GM06990 (cell line): ENCODE measurements at places on chromosomes 5 and 9.

- DNase-seq = no peak
These were observed 8.9 kb downstream of the PITX1 start for GRCh38 chr5:135024956-135025729.

- DNase-seq = no peak
These were observed 73.0 kb downstream of the SLC1A3 start for GRCh38 chr5:36679221-36679989.

DNA sequence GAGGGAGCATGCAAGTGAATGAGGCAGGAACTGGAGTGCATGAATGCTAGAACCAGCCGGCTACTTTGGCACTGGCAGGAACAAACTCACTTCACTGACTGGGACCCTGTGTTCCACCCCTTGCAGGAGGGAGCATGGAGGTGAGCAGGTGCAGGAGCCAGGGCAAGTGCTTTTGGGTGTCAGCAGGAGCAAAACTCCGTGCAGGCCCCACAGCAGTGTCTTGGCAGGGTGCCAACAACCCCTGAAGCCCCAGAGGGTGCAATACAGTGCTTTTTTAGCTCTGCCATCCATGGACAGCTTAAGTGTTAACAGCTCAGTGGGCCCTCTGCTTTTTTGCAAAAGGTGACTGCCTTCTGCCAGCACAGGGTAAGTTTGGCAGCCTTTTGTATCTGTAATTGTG lies 245.8 kb upstream of the PCSK5 start:
- DNase-seq = no peak

DNA sequence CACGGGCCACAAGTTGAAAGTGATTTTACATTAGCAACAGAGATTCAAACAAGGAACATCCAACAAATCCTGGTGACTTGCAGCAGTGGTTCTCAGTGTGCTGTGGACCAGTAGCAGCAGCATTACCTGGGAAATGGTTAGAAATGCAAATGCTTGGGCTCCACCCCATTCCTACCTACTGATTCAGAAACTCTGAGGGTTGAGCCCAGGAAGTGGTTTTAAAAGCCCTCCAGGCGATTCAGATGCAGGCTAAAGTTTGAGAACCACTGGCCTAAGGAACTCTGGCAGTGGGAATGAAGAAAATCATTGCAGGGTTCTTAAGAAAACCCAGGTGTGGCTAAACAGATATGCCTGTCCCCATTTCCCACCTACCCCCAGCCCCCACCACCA lies 398.8 kb downstream of the ENC1 start:
- DNase-seq = no peak

DNA sequence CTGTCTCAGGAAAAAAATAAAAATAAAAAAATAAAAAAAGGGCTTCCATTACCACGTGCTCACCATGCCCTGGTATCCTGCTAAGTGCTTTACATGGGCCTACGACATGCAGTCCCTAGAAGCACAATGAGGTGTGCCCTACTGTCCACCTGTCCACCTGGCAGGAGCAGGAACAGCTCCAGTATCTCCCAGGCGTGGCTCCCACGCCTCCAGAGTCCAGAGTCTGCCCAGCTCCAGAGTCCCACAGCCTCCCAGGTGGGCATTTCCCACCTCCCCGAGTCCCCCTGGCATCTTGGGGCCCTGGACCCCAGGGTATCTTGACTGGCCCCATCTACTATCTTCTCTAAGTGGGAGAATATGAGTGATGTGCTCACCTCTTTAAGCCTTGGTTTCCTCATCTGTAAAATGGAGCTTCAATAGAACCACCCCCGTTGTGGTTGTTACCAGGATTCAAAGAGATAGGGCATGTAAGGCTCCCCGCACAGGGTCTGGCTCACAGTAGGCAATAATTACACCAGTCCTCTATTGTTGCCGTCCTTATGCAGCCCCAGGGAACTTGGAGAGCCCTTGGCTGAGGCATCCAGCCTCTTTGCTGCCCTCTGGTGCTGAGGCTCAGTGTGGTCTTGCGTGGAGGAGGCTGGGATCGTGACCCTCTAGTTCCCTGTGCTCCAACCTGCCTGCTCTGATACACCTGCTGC lies 8.9 kb downstream of the CXCL14 start:
- DNase-seq = no peak

DNA sequence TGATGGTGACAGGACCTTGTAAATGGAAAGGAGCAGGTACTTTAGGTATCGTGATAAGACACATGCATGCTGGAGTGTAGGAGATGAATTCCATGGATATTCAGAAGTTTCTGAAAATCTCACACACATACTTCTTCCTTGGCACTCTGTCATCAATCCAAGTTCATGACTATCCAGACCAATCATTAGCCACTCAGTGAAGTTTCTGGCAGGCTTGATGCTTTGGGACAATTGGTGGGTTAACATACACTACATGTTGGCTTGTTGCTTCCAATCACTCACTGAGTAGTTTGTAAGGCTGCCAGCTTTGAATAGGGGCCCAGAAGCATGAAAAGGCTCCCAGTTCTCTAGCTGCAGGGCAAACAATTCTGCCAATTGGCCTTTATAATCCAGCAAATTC lies 147.6 kb downstream of the CEMIP2 start:
- no peak for DNase-seq

DNA sequence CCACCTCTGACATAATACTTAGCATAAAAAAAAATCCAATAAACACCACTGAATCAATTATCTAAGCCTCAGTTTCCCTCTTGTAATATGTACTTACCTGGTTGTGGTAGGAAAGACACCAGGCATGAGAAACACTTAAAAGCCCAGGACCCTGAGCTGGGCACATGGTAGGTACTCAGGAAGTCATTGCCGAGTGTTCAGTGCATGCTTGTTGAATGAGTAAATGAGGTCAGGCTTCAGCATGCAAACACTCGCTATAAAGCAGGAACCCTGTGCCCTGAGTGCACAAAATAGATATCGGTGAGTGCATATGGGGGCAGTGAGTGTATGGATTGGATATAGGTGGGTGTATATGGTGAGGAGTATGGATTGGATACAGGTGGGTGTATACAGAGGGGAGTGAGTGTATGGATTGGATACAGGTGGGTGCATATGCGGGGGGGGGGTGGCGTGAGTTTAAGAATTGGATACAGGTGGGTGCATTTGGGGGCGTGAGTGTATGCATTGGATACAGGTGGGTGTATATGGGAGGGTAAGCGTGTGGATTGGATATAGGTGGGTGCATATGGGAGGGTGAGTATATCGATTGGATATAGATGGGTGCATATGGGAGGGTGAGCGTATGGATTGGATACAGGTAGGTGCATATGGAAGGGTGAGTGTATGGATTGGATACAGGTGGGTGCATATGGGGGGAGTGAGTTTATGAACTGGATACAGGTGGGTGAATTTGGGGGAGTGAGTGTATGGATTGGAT lies 194.3 kb upstream of the MSX2 start:
- DNase-seq = no peak

DNA sequence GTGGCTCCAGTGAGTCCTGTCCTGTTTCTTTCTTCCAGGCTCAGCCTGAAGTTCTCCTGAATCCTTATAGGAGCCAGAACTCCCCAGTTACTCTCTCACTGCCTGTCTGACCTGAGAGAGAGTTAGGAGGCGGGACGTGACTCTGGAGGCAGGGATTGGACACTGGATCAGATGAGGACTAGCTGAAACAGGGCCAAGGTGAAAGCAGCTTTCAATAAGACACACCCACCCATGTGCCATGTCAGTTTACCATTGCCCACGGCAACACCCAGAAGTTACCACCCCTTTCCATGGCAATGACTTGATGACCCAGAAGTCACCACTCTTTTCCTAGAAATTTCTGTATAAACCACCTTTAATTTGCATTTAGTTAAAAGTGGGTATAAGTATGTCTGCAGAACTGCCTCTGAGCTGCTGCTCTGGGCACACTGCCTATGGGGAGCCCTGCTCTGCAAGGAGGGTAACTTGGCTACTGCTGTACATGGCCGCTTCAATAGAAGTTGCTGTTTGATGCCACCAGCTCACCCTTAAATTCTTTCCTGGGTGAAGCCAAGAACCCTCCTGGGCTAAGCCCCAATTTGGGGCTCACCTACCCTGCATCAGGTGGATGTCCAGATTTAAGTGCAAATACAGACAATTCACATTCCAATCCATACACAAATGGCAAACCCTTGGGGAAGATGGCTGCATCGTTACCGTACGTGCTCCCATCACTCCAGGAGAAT lies 13.7 kb downstream of the FCN2 start:
- DNase-seq = no peak

- no peak for DNase-seq
These were observed 343.6 kb upstream of the DAP start for GRCh38 chr5:11104651-11105112.

GRCh38 chr5:122415030-122415800 lies 103.2 kb downstream of the SNCAIP start:
- DNase-seq = peak; percentile 20

- DNase-seq = peak; percentile 31
These were observed 21.2 kb downstream of the MAST4 start for GRCh38 chr5:66617226-66617861.

DNA sequence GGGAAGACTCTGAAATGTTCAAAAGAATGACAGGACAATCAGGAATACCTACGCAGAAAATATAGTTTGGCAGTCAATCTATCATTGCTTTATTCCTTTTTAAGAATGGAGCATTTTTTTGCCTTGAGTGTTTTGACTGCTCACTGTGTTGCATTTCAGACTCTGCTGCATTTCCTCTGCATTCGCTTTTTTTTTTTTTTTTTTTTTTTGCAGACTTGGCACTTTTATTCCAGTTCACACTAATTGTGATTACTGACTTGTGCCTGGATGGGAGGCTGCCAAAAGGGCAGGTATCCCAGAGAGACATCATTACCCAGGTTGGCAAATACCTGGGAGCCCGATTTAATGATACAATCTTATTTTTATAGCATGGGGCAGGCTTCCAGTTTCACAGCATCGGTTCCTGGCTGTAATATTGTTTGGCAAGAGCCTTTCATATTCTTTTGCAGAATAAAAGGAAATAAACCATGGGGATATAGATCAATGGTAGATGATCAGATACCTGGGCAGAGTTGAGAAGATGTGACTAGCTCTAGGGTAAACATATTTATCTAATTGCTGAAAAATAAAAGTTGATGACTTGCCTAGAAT lies 1132.6 kb downstream of the MAT2B start:
- DNase-seq = no peak

- DNase-seq = no peak
These were observed 33.1 kb downstream of the FAM114A2 start for GRCh38 chr5:154005648-154006047.

GRCh38 chr9:99637641-99638040 lies 184.0 kb upstream of the NR4A3 start:
- no peak for DNase-seq

DNA sequence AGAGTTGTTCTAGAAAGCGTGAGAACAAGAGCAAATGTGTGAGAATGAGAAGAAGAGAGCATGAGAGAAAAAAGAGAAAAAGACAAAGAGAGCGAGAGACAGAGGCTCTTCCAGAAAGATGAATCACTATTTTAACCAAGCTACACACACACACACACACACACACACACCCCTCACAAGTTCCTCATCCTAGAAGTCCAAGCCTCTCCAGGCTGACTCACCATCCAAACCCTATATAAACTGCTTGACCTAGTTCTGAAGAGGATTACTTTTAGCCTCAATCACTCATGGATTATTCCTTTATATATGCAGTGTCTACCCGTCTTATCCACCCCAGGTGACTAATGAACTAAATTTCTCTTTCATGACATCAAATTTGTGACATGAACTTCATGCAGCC lies 37.6 kb downstream of the C9orf57 start:
- DNase-seq = no peak

DNA sequence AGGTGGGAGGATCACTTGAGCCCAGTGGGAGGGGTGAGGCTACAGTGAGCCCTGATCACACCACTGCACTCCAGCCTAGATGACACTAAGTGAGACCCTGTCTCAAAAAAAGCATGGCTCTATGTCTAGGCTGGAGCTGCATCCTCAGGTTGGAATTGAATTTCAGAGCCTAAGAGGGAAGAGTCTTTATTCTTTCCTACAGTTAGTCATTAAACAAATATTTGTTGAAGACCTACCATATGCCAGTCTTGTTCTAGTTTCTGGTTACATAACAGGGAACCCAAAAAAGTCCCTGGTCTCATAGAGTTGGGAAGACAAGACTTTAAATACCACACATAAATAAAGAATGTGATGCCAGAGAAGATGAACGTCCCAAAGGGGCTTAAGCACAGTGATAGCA lies 6.9 kb upstream of the GRPEL2 start:
- no peak for DNase-seq

DNA sequence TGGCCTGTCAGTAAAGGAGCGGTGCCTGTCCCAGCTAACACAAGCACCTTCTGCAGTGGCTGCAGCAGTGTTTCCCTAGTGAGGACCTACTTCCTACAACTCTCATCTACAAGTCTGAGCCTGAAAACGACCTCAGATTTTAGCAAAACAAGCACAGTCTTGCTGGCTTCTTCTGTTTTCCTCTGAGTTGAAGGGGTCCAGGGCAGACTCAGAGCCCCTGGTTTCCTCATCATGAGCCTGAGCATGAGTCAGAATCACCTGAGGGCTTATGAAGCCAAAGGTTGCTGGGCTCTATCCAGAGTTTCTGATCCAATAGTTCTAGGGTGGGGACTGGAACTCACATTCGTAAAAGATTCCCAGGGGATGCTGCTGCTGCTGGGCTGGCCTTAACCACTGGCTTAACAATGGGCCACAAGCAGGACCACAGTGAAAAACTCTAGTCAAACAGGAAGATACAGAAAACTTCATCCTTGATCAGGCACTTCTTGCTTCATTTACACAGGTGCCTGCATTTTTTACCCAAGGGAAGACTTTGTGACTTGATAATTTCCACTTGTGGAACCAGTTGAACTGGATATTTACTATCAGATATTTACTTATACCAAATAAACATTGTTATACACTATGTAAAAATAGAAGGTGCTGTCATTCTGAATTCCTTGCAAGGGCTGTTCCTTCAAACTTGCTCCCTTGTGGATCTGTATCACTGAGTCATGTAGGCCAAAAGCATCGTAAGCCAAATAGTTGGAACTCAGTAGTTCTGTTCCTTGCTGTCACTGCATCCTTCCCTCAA lies 4.3 kb upstream of the ACER2 start:
- DNase-seq = no peak

- DNase-seq = no peak
These were observed 60.1 kb upstream of the TGFBR1 start for GRCh38 chr9:99044827-99045226.

- DNase-seq = no peak
These were observed 5.6 kb downstream of the RAB24 start for GRCh38 chr5:177297922-177298321.

GRCh38 chr5:143166661-143167420 lies 236.6 kb downstream of the NR3C1 start:
- DNase-seq = no peak

DNA sequence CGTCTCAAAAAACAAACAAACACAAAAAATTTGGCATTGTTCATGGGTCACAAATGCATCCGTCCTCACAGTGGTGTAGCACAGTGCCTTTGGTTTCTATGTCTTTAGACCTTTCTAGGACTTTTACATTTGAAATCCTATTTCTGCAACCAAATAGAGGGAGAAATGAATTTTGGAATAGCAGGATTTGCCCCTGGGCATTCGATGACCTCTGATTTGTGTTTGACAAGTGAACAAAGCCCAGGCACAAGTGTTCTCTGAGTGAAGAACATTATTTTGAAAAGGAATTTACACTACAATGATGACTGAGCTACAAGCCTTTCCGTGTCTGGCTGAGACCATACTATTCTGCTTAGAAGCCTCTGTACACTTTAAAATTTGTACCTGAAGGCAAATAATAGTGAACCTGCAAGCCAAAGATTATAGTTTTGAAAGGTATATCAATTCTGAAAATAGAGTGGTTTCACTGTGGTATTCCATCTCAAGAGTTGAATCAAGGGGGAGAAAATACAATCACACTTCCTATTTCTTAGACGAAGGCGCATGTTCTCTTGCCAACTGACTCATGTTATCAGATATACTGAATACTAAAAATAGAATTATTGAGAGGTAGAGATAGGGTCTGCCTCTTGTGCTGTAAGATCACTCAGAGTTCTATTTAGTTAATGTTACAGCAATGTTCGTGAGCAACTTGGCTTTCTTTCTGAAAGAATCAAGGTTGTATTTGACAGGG lies 297.6 kb downstream of the KDM4C start:
- peak; percentile 6 for DNase-seq
